ENCODE measurements at places on chromosomes 6 and 20.
A peak's percentile ranks its signal among the peaks of the same experiment; 100 is the strongest.

- peak; percentile 97 for DNase-seq
Measured at GRCh38 chr6:18122128-18123093, at the start of gene NHLRC1. NHLRC1 (minus strand) TSS chr6:18122677; CDS start chr6:18122606, 71 bp downstream.

DNA sequence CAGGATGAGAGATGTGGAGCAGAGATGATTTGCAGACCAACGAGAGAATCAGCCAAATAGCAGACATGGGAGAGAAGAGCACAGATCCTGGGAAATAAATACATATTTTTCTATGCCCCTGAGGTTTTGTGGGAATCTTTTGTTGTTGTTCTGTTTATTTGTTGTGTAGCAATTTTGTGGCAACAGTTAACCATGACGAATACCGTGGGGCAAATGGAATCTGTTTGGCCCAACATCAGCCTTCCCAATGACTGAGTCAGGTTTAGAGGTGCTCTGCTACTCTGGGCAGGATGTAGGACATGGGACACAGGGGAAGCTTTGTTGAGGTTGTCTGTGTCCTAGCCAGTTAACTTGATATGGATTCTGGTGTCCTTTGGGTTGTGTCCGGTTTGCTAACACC, 7.9 kb upstream of the SLC2A10 start:
- DNase-seq = no peak

DNA sequence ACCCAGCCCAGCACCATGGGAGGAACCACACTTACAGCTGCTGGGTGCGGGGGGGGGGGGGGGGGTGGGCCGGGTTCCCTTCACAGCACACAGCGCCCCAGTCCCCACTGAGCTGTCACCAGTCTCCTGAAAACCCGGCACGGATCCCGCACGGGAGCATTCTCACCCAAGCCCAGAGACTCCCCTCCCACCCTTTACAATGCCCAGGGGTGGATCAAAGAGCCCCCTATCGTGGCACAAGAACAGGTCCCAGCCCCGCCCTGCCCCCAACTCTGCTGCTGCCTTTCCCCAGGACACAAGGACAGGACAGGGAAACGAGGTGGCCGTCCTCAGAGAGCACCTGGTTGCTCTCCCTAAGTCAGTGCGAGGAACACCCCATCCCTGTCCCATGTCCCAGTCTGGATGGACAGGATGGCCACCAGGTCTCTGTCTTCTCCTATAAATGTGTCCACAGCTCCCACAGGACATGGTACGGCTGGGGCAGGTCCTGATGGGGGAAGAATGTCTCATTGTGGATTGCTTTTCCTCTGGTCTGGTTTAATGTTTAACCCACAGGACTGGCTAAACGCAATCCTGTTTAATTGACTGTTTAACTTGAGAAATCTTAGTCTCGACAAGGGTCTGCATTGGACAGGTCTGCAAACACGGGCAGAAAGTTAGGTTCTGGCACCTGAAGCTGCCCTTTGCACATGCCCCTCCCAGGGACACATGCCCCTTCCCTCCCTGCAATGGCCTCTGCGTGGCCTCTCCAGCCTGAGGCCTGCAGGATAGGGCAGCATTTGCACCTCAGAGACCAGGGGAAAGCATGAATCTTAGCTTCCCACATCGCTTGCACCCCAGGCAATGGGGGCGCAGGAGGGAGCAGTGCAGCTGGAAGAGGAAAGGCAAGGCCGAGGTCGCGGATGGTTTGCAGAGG, 45.3 kb downstream of the DACT2 start:
- peak; percentile 88 for DNase-seq

DNA sequence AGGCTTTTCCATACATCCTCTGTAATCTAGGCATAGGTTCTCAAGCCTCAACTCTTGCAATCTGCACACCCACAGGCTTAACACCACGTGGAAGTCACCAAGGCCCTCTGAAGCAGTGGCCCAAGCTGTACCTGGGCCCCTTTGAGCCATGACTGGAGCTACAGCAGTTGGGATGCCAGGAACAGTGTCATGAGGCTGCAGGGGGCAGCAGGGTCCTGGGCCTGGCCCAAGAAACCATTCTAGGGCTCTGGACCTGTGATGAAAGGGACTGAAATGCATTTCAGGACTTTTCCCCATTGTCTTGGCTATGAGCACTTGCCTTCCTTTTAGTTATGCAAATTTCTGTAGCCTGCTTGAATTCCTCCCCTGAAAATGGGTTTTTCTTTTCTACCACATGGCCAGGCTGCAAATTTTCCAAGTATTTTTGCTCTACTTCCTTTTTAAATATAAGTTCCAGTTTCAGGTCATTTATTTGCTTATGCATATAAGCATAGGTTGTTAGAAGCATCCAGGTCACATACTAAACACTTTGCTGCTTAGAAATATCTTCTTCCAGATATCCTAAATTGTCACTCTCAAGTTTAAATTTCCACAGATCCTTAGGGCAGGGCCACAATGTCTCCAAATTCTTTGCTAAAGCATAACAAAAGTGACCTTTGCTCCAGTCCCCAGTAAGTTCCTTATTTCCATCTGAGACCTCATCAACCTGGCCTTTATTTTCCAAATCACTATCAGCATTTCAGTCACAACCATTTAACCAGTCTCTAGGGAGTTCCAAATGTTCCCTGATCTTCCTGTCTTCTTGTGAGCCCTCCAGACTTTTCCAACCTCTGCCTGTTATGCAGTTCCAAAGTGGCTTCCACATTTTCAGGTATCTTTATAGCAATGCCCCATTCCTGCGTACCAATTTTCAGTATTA, 48.6 kb upstream of the CD2AP start:
- no peak for DNase-seq

DNA sequence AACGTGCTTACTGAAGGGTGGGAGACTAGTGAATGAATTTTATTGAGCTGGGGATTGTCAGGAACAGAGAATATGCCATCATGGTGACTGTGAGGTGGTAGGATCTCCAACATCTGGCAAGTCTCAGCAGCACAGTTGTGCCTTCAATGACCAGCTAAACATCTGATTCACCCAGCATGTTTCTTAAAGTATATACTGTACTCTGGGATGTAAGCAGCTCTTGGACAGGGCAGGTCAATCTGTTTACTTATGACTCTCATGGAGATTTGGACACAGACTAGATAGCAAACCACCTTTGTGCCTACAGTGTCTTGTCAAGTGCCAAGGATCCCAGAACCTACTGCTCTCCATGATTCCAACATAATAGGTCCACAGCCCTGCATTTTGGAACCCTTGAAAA, 801.0 kb upstream of the CITED2 start:
- DNase-seq = no peak
